ENCODE measurements at places on chromosomes 16 and 17.

DNA sequence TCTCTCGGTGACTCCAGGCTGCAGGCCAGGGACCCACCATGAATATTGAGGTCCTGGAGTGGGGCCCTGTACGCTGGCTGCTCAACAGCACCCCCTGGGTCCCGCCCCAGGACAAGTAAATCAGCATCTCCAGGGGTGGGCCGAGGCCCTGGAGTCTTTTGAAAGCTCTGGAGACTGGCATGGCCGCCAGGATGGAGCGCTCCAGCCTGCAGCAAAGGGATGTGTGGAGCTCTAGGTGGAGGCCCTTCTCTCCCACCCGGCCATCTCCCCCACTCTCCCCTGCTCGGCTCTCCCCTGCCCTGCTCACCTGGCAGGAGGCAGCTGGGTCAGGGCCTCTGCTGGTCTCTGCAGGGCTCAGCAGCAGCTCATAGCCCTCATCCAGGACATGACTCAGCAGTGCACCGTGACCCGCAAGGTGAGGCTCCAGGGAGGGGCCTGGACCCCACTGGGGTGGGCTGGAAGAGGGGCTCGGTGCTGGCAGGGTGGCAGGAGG lies 16.6 kb downstream of the SGSH start:
- no peak for DNase-seq

DNA sequence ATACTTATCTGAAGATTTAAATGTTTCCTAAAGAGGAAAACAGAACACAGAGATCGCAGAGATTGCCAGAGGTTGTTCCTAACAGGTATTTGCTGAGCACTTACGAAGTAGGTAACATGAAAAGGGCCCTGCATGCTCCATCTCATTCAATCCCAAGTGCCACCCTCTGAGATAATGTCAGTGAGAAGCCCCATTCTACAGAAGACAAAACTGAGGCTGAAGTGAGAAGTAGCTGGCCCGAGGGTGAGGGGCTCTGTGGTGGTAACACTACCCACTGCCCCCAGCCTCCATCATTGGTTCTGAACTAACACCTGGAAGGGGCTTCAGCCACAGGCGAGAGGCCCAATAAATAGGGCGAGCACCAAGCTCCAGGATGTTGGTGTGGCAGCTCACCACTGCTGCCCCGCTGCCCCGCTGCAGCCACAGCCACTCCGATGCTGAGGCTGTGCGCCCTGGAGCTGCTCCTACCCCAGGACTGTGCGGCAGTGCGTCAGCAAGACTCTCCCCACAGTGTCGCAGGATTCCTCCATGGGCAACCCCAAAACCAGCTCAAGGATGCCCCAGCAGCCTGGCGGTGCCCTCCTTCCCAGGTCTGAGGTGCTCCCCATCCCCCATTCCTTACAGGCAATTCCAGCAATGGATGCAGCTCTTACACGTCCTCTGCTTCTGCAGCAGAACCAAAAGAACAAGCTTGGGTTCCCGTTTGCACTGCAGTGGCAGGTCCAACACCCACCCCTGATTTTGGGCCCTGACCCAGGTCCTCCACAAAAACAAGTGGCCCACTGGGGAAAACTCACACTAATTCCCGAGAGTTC lies 10.3 kb downstream of the FLCN start:
- no peak for DNase-seq

- no peak for DNase-seq
Measured at GRCh38 chr17:72173499-72174116, 52.8 kb downstream of the SOX9 start.

DNA sequence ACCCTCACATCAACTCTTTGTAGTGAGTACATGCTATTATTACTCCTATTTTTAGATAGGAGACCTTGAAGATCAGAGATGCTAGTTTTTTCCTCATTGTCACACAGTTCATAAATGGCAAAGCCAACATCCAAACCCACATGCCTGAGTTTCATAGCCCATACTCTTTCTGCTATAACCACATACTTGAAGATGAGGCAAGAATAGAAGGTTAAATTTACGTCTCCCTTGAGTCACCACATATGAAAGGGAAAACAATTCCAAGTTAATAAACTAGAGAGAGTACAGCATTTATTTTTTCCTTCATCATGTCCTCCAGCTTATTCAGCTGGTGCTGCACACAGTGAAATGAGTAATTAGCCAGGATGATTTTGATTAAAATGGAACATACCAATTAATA lies 23.7 kb downstream of the NUDT7 start:
- DNase-seq: no peak

- no peak for DNase-seq
Measured at GRCh38 chr17:38417210-38417951, 10.9 kb upstream of the ARHGAP23 start.

- no peak for DNase-seq
Measured at GRCh38 chr17:79607940-79608623, 2.8 kb downstream of the RBFOX3 start.

- peak; percentile 13 for DNase-seq
Measured at GRCh38 chr16:3769942-3770341, 52.6 kb upstream of the TRAP1 start.

DNA sequence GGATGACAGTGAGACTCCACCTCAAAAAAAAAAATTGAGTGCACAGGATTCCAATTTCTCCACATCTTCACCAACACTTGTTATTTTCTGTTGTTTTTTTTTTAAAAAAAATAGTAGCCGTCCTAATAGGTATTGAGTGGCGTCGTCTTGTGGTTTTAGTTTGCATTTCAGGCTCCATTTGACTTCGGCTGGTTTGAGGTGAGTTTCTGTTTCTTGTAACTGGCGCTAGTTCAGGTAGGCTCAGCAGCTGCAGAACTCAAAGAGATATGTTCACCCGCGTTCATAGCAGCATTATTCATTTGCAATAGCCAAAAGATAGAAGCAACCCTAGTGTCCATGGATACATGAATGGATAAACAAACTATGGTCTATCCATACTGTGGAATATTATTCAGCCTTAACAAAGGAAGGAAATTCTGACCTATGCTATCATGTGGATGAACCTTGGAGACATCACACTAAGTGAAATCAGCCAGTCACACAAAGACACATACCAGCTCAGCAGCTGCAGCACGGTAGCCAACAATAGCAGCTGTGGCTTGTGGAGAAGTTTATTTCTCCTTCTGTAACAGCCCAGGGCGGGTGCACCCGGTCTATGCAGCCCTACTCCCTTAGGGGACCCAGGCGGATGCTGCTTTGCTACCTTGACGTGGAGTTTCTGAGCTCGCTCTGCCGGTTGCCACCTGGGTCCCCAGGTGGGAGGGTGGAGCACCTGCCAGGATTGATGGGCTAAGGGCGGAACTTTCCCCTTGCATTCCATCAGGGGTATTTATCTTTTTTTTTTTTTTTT lies 44.9 kb downstream of the TMEM235 start:
- DNase-seq: no peak

- no peak for DNase-seq
Measured at GRCh38 chr16:24896439-24896838, 50.7 kb downstream of the SLC5A11 start.

- DNase-seq: no peak
Measured at GRCh38 chr17:332558-333322, 19.9 kb downstream of the RPH3AL start.

- no peak for DNase-seq
Measured at GRCh38 chr16:83343935-83344366, 463.8 kb upstream of the HSBP1 start.

GRCh38 chr17:81067391-81067811 lies 32.5 kb downstream of the BAIAP2 start:
- DNase-seq: no peak

DNA sequence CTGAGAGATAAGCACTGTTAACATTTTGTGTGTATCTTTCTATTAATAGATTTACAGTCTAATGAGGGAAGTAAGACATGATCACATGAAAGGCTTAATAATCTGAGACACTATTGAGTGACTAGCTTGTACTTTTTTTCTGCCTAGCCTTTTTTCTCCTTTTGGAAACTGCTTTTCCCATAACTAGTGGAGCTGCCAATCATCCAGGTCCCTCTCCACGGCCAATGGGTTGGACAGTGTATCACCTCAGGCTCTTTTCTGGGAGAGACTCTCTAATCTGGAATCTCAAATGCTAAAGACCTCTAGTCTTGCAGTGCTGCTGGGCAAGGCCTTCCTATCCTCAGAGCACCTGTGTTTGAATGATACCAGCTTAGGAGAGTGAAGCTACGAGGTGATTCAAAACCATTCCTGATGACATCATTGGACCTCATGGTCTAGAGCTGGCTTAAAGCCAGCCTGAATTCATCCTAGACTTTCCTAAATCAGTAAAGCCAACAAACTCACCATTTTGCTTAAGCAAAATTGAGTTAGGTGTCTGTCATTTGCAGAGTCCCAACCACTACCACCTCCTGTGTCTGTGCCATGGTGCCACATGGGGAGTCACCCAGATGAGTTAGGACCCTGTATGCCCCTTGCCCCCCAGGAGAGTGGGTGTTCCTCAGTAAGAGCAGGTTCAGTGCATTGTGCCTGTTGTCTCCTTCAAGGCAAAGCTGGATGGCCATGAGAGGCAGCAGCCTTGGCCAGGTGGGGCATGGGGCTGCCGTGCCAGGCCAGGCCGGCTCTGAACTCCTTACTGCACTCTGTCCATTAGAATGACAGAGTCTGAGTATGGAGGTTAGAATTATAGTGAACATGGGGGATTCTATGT lies 62.9 kb downstream of the SPECC1 start:
- no peak for DNase-seq

- DNase-seq: peak; percentile 77
Measured at GRCh38 chr17:76240461-76241203, at the start of gene RNF157. TSS of gene RNF157 (minus strand) at chr17:76240493. CDS start at chr17:76240240, 253 bp downstream.

DNA sequence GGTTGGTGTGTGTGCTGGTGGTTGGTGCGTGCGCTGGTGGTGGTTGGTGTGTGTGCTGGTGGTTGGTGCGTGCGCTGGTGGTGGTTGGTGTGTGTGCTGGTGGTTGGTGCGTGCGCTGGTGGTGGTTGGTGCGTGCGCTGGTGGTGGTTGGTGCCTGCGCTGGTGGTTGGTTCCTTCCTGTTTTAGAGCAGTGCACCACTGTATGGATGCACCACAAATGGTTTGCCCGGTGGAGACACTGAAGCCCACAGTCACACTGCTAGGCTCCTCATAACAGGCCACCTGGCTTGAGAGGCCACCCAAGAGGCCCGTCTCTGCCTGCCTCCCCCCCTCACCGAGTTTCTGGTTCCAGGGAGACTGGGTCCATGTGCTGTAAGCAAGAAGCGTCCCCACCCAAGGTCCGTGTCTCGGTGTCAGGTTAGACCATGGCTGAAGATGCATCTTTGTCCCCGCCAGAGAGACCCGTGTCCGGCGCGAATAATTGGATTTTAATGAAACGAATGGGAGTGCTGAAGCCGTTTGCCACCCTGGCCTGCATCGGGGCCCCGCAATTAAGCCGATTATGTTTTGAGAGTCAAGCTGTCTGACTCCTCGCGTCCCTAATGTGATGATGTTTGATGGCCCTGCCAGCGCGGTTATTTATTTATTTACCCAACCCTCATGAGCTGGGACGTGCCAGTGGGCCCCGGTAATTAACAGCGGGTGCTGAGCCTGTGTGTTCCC lies 161.3 kb upstream of the GSE1 start:
- DNase-seq: no peak

DNA sequence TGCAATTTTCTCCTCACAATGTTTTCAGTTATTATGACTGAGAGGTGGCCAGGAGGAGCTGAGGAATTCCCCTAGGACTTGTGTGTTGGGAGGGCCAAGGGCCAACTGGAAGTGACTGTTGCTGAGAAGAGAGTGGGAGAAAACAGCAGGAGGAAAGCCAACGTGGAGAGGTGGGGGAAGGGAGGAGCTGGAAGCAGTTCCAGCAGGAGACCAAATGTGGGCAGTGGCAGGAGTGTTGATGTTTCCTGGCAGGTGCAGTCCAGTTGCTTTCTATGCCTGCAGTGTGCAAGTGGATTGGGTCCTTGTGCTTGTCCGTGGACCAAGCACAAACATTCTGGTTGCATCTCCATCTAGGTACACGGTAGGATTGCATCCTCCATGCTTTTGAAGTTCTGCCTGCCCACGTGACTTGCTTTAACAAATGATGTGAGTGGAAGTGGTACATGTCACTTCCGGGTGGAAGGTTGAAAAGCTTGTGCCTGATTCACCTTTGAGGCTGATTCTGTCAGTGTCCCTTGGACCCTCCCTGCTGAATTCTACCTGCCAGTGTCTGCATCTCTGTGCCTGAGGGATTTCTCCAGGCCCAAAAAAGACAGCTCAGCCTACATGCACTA lies 54.7 kb upstream of the CRHR1 start:
- DNase-seq: no peak

DNA sequence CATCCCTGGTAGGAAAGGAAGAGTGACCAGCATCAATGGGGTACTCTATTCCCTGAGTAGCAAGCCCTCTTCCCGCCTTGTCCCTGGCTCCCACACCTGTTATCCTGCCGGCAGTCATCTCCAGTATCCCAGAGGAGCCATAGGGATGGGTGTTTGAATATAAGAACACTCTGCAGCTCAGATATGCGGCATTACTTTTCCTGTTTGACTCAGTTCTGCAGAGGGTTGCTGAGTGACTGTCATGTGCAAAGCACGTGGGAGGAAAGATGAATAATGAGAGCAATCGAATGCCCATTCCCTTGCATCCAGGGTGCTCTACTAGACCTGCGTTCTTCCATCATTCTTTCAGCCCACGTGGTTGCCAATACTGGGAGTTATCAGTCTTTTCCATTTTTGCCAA lies 115.1 kb downstream of the PRKCB start:
- no peak for DNase-seq

- DNase-seq: no peak
Measured at GRCh38 chr16:8320131-8320530, 270.2 kb downstream of the TMEM114 start.

DNA sequence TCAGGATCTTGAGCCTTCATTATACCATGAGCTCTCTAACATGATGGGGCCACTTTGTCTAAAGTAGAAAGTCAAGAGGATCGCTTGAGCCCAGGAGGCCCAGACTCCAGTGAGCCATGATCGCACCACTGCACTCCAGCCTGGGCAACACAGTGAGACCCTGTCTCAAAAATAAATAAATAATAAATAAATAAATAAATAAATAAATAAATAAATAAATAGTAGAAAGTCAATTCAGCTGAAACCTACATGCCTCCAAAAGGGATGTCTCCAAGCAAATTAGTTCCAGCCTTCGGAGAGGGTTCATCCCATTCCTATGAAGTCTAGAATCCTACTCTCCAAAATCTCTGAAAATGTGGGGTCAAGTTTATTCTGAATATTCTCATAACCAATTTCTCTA lies 26.0 kb downstream of the C17orf67 start:
- DNase-seq: no peak

GRCh38 chr17:44769230-44769629 lies 10.4 kb downstream of the ADAM11 start:
- peak; percentile 62 for DNase-seq

GRCh38 chr17:78954684-78955083 lies 25.0 kb downstream of the LGALS3BP start:
- no peak for DNase-seq
